Amniotic epithelial cell (primary cell): ENCODE measurements at places on chromosomes 6 and 20.
A peak's percentile ranks its signal among the peaks of the same experiment; 100 is the strongest.

GRCh38 chr20:25865715-25866656 is 169.3 kb upstream of the ZNF337 start:
- peak; percentile 40 for DNase-seq

DNA sequence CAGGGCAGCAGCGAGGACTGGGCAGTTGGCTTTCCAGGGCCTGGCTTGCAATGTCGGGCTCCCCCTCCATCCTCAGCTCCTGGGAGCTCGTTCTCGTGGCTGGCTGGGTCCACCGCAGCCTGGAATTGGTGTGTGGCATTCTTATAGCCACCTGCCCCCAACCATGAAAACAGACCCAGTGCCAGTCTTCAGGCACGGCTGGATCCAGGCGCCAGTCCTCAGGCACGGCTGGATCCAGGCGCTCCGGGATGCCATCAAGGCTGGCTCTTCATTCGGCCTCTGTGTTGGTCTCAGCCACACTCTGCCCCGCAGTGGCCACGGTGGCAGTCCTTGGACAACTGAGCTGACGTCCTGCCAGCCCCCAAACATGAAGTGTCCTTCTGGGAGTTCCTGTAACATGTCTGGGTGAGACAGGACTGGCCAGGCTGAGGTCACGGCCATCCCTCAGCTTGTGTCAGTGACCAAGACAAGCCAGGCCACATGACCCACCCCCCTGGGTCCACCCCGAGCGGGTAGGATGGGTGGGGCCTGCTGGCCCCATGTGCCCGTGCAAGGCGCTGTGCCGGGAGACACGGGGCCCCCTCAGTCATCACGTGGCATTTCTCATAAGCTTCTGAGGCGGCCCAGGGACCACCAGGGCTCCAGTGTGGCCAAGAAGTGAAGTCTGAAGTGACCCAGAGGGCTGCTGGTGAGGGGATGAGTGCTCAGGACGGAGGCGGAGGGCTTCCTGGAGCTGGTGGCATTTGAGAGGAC is 99.0 kb downstream of the TAF4 start:
- DNase-seq: no peak

GRCh38 chr6:139852488-139853140 is 478.2 kb upstream of the CITED2 start:
- peak; percentile 95 for DNase-seq

- no peak for DNase-seq
These were observed 117.4 kb upstream of the PROKR2 start for GRCh38 chr20:5434116-5434515.

GRCh38 chr20:19817017-19817416 is 59.0 kb downstream of the RIN2 start:
- DNase-seq: peak; percentile 91

- no peak for DNase-seq
These were observed 13.9 kb downstream of the QKI start for GRCh38 chr6:163428373-163428772.

GRCh38 chr6:4687989-4688947 is 87.9 kb upstream of the CDYL start:
- DNase-seq: peak; percentile 87

DNA sequence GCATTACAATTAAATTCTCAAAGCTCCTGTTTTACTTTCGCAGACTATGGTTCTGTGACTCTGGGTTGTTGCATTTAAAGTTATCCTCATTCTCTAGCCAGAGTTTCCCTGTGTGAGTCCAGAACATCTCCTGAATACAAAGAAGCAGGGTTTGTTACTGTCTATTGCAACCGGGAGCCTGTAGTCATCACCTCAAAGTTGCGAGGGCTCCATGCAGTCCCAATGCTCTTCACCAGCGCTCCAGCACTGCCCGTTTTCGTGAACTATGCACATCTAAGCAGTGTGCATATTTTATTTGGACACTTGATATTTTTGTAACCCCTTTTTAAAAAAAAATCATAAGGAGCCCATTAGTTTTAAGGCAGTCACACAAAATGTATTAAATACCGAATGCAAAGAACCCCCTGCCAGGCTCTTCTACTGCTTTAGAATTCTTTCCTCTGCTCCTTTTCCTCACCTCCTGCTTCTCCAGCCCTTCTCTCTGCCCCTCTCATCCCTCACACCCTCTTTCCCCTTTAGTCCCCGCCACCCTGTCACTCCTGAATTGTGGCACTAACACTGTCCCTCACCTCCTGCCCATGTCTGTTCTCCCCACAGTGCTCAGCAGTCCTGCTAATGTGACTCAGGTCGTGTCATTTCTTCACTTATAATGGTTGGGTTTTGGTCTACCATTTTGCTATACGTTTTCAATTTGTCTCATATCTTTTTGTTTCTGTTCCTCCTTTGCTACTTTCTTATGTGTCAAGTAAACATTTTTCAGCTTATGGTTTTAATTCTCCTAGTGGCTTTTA is 1.1 kb upstream of the HLA-C start:
- DNase-seq: no peak

DNA sequence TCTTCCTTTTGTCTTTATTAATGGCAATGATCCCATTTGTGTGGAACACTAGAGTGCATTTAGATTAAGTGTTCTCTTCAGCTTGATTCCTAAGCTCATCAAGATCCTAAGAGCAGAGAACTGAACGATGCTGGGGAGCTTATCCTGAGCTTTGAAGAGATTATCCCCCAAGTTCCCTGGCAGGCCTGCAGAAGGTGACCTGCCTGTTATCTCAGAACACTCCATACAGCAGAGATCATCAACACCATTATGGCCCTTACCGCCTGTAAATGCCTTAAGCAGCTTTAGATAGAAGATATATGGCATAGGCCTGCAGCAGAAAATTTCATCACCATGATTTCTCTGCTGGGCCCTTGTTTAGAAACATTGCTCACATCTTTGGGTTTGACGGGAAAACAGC is 779.9 kb upstream of the MAP3K7 start:
- no peak for DNase-seq

- DNase-seq: no peak
These were observed 17.9 kb downstream of the SLA2 start for GRCh38 chr20:36628076-36628475.

DNA sequence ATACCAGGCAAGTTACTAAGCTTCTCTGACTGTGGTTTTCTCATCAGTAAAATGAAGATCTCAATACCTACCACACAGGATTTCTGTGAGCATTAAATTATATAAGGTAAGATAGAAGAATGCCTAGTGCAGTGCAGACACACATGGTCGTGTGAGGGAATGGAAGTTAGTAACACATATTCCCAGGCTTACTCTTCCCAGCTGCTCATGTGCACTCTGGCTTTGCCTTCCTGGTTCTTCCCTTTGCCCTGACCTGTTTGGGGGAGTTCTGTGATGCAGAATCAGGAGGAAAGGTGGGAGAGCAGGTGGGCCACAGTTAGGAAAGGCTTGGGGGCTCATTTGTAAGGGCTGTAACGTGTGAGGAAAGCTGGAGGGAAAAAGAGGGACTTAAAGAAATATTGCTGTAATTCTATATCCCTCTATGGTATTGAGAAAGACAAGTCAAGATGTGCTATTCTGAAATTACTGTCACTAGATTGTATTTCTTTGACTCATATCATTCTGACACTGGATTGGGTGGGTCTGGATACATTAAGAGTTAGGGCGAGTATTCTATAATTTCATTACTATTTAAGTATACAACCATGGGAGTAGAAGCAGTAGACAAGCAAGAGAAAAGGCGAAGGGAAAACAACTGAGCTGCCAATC is 47.7 kb downstream of the FYN start:
- no peak for DNase-seq

DNA sequence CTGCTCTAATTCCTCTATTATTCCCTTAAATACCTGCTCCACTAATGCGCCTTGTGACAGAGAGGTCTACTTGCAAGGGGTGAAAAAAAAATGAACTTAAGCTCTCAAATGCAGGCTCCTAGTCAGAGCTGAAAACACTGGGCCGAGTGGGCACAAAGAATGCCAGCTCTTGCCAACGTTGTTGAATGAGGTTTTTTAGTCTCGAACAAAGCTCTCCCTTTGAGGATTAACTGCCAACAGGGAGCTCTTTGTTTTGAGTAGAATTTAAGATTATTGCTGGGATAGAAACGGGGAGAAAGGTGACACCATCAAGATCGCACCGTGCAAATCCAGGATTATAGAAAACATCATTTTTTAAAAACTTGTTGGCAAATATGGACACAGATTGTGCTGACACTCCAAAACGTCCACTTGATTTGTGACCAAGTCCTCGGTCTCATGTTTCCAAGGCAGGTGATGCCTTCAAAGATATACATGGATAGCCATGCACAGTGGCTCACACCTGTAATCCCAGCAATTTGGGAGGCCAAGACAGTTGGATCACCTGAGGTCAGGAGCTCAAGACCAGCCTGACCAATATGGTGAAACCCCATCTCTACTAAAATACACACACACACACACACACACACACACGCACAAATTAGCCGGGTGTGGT is 163.2 kb downstream of the BMP7 start:
- DNase-seq: no peak

DNA sequence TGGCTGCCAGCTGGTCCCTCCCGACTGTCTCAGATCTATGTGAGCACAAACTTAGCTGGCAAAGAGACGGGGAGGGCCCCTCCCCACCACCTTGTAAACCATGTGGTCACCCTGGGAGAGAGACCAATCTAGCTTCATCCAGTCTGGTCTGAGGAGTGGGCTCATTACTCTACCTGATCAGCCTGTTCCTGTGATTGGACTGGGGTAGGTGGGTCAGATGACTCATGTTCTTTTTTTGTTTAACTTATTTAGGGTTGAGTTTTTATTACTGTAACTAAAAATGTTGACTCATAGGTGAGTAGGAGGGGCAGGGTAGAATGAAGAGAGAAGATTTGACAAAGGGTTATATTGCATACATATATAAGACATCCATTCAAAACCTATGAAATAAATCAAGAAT is 4.7 kb downstream of the GSTA4 start:
- DNase-seq: peak; percentile 22

DNA sequence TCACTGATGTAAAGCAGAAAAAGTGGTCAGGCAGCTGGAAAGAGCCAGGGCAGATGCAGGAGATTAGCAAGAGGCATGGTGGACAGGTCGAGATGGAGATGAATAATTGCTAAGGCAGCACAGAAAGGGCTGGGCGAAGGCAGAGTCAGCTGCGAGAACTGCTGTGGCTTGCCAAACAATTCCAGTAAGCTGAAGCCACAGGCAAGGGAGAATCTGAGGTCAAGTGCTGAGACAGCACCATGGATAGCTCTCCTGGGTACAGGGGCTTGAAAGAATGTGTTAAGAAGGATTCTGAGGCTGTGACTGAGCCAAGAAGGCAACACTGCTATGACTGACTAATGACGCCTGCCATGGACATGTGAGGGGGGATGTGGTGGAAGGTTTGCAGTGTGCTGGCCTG is 220.8 kb upstream of the FOXA2 start:
- peak; percentile 99 for DNase-seq

DNA sequence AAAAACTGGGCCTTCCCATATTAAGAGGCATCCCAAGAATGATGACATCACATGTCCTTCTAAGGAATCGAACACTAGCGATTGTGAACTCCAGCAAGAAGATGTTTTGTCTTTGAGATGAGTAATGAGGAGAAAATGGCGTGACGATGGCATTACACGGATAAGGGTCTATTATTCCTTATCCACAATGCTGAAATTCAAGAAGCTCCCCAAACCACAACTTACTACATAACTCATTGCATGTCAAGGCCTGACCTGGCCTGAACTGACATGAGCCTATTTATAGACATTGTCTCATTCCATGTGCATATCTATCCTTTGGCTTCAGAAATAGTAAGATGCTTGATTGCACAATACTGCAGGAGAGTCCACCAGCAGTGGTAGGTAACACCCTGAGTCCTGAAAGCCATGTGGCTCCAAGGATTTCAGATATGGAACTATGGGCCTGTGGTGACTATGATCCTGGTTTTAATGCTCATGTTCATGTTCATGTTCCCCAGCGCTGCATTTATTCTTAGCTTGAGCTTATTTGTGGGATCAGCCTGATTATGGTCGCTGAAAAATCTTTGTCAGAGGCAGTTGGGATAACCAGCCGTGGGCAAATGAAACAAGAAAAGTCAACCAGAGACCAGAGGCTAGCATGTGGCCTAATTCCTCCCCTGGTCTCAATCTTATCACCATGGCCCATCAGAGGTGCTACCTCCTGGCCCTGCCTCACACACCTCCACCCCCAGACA is 183.2 kb upstream of the JARID2 start:
- DNase-seq: peak; percentile 40

DNA sequence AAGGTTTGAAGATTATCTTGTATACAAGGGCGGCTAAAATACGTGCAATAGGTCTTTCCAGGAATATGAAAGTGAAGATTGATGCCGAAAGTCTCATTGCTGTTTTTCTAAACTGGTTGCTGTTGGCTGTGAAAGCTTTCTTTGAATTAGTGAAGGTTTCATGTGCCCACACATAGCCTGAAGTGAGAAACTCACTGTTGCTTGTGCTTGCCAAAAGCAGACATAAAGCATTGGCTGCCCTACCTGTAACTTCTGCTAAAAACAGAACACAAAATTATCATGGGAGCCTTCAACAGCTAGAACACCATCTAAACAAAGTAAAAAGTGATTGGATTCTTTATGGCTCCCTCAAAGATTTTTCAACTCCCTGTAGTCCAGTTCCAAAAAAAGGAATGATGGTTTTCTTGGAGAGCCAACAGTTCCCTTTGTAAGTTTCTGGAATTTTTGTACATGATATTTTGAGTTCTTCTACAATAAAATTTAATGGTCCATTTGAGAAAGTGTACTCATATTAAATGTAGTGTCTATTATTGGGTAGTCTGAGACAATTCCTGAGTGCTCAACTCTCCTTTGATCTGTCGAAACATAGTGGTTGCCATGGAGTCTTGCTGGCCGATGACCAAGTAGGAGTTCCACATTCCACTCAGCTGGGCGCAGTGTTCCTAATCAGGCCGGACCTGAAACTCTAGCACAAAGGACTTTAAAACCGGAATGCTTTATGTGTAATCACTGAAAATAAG is 68.5 kb downstream of the PLEKHG1 start:
- DNase-seq: peak; percentile 59

- no peak for DNase-seq
These were observed 121.9 kb upstream of the CD93 start for GRCh38 chr20:23207826-23208540.

DNA sequence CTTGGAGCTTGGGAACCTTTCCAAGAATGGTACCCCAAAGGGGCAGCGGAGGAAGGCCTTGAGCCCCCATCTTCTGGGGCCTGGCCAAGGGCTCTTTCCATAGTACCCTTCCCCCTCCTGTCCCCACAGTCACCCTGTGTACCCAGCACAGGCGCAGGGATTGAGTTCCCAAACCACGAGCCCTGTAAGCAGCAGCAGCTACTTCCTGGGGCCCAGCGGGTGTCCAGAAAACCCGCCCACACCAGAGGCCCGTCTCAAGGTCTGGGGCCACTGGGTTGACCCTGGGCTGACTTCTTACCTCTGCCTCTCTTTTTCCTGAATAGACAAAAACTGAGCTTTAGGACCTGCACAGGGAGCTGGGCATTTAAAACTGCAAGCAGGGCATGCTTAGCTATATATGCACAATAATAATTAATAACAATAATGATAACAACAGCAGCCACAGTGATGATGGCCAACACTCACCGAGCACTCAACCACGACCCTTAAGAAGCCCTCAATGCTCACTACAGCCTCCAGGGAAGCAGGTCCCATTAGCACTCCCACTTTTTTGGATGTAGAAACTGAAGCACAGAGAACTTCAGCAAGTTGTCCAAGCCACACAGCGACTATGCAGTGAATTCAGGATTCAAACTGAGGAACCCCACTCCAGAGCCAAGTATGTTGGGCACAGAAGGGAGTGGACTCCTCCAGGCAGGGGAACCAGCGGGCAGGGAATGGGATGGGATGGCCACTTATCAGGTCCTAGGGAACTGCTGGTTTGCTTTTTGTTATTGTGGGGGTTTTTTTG is 14.5 kb downstream of the NOL4L start:
- no peak for DNase-seq

- DNase-seq: peak; percentile 54
These were observed 118.8 kb downstream of the RALGAPA2 start for GRCh38 chr20:20593447-20594170.
